Gastroesophageal sphincter (tissue), 4 donors: ENCODE measurements at places on chromosomes 2 and 18.

- no peak for ATAC-seq
Observed at GRCh38 chr2:194550702-194551101, 1106.3 kb upstream of the SLC39A10 start.

GRCh38 chr2:163774862-163775261 lies 39.1 kb upstream of the FIGN start:
- peak; percentile 83 for ATAC-seq

DNA sequence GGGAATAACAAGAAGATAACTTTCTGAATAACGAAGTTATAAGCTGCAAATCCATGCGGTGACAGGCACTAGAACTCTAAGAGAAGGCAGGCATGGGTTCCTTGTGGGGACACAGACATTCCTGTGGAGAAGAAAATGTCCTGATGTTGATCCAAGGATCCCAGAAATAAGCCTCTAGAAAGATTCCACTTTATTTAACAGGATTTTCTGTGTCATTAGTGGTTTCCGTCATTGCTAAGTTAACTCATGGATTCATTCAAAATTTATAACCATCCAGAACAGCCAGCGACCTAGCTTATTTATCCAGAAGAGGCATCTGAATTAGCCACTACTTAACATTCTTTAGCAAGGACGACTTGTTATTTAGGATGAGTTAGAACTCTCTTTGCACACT lies 10.0 kb upstream of the CD302 start:
- ATAC-seq, result no peak

DNA sequence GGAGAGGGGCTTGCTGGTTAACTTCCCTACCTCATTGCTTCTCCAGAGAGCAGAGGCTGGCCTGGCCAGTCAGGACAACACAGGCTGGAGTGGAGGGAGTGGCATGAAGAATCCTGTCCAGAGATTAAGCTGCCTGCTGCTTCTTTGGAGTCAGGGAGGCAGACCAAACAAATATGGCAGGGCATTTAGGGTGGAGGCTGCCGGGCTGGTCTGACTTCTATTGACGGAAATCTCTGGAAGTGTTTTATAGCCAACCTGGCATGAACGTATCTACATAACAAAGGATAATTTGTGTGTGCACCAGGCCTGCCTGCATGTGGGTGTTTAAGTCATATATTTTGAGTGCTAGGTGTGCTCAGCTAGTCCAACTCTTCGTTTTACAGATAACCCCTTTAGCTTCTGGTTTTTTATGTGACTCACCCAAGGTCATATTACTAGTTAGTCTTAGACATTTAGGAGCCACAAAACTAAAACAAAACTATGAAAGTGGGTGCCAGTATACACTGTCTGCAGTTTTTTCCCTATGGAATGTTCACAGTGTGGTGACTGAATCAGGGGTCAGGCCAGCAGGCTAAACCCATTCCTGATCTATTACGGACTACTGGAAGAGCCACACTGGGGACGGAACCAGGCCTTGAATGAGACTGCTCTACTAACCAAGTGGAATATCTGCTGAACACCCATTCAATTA lies 5.5 kb downstream of the NPC1 start:
- no peak for ATAC-seq

GRCh38 chr2:74632939-74633312 lies 15.2 kb downstream of the M1AP start:
- ATAC-seq, result no peak

DNA sequence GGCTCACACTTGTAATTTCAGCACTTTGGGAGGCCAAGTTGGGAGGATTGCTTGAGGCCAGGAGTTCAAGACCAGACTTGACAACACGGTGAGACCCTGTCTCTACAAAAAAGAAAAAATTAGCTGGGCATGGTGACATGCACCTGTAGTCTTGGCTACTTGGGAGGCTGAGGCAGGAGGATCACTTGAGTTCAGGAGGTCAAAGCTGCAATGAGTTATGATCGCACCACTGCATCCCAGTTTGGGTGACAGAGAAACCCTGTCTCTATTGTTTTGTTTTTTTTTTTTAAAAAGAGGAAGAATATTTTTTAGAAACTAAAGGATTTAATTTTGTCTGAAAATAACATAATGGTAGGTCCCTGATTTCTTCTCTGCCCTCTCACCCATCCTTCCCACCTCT lies 79.4 kb upstream of the TMEM200C start:
- no peak for ATAC-seq

DNA sequence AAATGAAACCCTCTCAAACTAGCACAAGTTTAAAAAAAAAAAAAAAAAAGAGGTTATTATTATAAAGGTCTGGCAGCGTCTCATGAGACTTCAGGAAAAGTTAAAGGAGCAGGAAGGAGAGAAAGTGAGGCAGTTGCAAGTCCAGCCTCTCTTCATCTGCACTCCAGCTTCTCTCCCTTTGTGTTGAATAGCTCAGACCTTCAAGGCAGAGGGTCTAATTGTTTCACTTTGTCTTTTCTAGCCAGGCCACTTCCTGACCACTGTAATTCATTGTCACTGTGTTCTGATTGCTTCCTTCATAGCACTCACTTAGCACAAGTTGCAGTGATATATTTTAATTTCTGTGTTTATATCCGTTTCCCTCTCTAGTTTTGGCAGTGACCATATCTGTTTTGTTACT lies 99.9 kb downstream of the SPATS2L start:
- ATAC-seq, result no peak

GRCh38 chr2:2243666-2244065 lies 87.4 kb downstream of the MYT1L start:
- no peak for ATAC-seq

- ATAC-seq, result no peak
Observed at GRCh38 chr18:73684647-73685046, 463.0 kb downstream of the FBXO15 start.

GRCh38 chr2:212295571-212295970 lies 243.0 kb downstream of the ERBB4 start:
- ATAC-seq, result no peak

DNA sequence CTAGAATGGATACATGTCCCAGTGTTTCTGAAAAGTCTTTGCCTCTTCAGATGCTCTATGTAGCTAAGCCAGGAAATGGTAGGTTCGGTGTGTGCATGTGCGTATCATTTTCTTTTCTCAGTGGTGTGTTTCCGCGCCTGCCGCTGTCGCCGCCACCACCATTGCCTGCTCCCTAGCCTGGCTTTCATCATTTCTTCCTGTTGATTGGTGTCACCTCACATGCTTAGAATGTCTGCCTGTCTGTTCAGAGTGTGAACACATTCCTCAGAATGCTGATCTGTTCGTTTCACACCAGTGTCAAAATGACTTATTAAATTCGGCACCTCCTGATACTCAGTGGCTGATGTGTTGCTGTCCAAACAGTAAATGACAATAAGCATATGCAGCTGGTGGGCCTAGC lies 255.2 kb upstream of the SPRED2 start:
- no peak for ATAC-seq

GRCh38 chr18:79853303-79853992 lies 55.7 kb downstream of the KCNG2 start:
- no peak for ATAC-seq

DNA sequence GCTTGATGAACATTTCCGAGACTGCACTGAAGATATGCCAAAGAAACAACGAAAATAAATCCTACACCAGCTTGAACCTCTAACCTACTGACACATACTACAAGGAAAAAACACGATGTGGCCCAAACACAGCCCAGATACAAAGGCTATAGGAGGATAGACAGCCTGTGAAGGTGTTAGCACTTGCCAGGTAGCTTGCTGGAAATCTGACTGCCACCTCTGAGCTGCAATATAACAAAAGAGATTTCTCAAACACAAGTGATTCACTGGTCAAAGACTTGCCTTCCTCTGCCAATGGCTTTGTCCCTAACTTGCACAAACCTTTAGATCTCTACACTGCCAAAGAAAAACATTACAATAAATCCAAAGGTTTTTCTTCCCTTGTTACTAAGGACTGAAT lies 21.1 kb downstream of the CFAP210 start:
- no peak for ATAC-seq

GRCh38 chr2:132757002-132757589 lies 87.1 kb upstream of the LYPD1 start:
- ATAC-seq, result no peak

DNA sequence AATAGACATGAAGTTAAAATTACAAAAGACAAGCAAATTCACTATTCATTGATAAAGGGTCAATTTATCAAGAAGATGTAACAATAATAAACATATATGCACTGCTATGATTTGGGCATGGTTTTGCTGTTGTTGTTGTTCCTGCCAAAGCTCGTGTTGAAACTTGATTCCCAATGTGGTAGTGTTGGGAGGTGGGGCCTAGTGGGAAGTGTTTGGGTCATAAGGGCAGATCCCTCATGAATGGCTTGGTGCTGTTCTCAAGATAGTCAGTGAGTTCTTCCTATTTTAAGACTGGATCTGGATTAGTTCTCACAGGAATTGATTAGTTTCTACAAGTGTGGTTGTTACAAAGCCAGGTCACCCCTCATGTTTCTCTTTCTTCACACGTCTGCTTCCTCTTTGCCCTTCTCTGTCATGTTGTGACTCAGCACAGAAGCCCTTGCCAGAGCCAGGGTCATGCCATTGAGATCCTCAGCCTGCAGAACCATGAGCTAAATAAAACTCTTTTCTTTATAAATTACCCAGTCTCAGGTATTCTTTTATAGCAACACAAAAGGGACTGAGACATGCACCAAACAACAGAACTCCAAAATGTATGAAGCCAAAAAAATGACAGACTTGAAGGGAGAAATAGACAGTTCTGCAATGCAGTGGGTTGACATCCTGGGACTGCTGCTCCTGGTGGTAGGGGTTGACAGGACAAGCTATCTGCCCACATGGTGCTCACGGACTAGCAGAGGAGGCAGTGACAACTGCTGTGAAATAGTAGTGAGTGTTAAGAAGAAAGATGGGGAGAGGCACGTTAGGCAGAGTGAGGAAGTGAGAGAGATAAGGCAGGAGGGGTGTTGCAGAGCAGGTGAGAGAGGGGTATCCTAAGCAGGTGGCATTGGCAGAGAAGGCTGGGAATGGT lies 18.6 kb upstream of the SKA1 start:
- no peak for ATAC-seq

DNA sequence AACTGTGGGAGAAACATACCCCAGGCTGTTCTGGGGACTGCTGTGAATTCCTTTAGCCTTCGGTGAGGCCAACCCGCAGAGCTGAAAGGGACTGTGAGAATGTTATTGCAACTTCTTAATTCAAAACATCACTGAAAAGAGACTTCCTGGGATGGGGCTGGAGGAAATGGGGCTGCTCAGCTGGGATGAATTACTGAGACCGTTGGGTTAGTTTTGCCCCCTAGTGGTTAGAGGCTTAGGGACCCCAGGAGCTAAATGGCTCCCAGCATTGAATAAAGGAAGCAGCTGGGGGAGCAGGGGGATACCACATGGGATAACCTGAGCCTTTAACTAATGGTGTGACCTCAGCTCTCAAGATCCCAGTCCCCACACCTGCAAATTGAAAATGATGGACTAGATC lies 941.1 kb upstream of the FANCL start:
- ATAC-seq, result no peak

DNA sequence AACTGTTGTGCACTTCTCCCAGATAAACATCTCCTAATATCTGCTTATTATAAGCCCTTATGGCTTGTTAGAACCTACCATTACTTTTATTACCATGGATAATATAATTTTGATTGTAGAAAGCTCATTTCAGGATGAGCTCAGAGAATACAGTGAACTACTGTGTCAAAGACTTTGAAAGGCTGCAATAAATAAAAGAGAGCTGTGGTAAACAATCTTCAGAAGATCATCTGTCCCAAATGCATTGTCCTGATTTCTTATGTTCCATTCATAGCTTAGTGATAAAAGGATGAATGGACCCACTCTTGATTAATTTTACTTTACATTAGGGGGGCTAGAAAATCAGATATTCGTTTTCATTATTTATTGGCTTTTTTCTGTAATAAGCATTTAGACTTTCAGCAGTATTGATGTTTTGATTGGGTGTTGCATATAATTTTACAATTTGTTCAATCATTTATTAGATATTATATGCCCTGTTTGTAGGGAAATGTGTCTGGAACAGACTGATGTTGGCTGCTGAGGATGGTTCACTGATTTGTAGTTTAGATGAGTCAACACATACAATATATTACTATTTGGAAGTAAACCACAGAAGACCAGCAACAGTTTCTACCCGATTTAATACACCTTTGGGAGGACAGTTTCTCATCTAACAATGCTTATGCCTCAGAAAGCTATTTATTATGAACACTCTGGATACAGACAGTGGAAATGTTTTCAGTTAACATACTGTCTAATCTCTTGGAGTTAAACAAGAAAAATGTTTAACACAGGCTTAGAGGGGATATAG lies 147.2 kb downstream of the TMEFF2 start:
- ATAC-seq, result no peak

- no peak for ATAC-seq
Observed at GRCh38 chr2:47299555-47299954, 103.4 kb upstream of the MSH2 start.

- no peak for ATAC-seq
Observed at GRCh38 chr2:70043252-70043875, 43.9 kb upstream of the PCBP1 start.

GRCh38 chr18:76428396-76429261 lies 66.4 kb downstream of the ZNF516 start:
- ATAC-seq, result peak; percentile 6
